Activated CD8-positive, alpha-beta memory T cell treated with anti-CD3 and anti-CD28 coated beads, Interleukin-2, amount 10 ng/mL, durations not matched to agents 7 days and 5 days (primary cell): ENCODE measurements at places on chromosomes 5 and 9. TPM values are rescaled to one million over a fixed set of nuclear protein-coding genes. Genes with fewer than 3 reads are reported as not detected.
A peak's percentile ranks its signal among the peaks of the same experiment; 100 is the strongest.

- DNase-seq: no peak
Observed at GRCh38 chr9:573691-574410, 267.6 kb upstream of the DMRT1 start.

Gene PRRT1B
- not detected for total RNA-seq

GRCh38 chr5:136036293-136036911 is 7.6 kb downstream of the TGFBI start:
- no peak for DNase-seq

DNA sequence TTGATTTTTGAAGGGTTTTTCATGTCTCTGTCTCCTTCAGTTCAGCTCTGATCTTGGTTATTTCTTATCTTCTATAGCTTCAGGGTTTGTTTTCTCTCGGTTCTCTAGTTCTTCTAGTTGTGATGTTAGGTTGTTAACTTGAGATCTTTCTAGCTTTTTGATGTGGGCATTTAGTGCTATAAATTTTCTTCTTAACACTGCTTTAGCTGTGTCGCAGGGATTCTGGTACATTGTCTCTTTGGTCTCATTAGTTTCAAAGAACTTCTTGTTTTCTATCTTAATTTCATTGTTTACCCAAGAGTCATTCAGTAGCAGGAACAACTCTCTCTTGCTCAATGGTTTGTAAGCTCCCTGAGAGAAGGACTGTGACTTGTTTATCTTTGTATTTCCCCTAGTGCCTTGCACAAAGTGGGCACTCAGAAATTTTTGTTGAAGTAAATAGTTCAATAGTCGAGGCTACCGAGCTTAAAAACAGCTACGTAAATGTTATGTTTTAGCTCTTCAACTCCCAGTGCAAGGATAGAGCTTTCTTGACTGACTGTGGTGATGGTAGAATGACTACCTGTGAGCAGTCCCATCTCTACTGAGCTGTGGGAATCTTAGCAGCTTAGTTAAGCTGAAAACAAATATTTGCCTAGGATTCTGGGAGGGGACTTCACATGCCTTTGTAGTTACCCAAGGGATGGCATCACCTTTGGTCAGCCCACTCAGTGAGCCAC is 225.8 kb upstream of the ELL2 start:
- DNase-seq: no peak

Gene ECSCR
- total RNA-seq: 0.28 TPM

DNA sequence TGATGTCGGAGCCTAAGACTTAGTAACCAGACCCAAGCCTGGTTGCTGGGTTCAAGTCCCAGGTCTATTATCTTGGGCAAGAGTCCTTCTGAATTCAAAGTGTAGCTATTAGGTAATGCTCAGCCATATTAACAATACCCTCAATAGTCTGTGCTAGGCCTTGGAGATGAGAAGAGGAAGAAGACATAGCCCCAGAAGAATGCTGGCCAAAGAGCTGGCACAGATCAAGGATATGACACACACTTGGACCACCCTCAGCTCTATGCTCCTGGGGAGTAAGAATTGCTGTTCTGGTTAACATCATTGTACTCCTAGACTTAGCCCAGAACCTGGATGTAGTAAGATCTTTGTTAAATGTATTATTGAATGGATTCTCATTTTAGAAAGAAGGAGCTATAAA is 426.7 kb downstream of the CDK5RAP2 start:
- DNase-seq: no peak

Gene JAK2
- 27.0 TPM for total RNA-seq

Gene IFNA2
- not detected for total RNA-seq

- DNase-seq: no peak
Observed at GRCh38 chr5:98786191-98786853, 12.9 kb downstream of the RGMB start.

Gene C9orf153
- not detected for total RNA-seq

DNA sequence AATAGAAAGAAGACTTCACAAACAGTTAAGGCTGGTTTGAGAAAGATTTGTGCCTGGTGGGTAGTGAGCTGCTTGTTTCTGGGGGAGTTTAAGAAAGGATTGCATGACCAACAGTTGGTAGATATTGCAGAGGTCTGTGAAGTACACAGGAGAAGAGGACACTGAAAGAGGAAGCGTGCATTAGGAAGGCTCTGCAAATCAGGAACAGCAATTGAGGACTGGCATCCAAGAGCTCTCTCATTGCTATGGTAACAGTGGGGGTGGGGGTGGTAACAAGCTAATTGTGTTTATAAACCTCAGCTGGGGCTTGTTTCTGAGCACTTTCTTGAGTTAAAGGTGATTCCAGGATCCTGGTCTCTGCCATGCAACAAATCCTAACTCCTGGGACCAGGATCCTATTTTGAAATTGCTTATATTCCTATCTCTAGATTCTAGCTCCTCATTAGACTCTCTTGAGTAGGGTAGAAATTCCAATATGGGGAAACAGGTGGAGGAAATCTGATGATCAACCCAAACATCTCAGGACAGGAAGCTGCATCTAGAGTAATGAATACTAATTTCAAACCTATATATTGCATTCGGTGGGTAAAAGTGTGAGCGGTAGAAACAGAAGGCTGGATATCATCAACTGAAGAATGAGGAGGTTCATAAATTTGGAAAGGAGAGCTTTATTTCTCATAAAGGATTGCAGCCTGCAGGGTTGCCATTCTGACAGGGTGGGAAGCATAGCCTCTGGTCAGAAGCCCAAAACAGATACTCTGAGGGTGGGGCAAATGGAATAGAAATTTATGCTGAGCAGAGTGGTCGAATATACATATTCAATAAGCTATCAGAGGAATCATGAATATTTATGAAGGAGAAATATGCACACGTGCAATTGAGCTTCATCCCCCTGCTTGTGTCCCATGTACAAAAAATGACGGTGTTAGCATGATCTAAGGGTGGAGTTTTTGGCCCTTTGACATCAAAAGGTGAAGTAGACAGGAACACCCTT is 79.4 kb downstream of the PTTG1 start:
- no peak for DNase-seq

Gene CDC20B
- 0.53 TPM for total RNA-seq

DNA sequence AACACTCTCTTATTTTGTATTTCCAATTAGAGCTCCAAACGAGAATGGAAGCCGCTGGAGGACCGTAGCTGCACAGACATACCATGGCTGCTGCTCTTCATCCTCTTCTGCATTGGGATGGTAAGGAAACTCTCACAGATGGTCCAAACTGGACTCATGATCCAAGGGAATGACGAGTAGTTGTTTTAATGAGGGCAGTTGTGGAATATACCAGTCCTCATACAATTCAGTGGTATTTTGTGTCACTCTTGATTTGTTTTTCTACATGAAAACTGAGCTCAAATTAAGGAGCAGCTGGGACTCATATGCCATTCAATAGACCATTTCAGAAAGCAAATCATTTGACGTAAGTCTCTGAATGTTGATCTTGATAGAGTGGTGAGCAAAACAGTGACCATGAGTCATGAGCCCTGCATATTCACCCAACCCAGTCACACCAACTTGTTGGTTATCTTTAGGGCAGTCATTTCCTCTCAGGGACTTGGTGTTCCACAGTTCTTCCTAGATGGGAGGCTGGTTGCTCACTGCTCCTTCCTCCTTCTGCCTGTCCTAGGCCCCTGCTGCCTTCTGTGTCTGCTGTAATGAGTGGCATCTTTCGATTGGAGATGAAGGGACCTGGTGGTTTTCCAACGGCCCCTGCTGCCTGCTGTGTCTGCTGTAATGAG is 54.9 kb downstream of the SLC44A1 start:
- DNase-seq: no peak

Gene ENTREP1
- total RNA-seq: not detected

Gene BTNL9
- not detected for total RNA-seq

- no peak for DNase-seq
Observed at GRCh38 chr9:77750981-77751340, 102.8 kb upstream of the GNA14 start.

- no peak for DNase-seq
Observed at GRCh38 chr9:75950998-75951397, 60.5 kb downstream of the PCSK5 start.

DNA sequence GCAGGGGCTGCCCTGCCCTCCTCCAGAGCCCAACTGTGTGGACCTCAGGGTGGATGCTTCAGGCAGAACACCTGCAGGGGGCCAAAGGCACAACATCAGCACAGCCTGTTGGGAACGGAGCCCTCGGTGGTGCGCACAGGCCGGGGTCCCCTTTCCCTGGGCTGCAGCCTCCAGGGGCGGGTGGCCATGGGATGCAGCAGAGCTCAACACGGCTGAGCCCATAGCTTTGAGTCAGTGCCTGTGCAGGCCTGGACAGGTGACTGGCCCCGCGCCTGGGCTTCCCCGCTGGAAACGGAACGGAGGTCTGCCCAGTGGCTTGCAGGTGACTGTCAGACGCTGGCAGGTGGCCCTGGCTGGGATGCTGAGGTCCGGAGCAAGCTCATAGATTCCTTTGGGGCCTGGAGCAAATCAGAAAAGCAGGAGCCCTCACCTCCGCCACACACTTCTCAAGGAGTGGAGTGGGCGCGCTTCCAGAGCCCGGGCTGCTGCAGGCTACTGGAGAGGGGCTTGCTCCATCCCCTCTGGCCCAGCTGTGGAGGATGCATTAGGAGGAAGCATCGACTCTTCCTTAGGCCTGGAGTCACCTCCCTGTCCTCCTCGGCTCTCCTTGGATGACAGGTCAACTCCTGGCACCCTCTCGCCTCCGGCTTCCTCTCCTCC is 69.8 kb upstream of the RNU6ATAC start:
- no peak for DNase-seq

DNA sequence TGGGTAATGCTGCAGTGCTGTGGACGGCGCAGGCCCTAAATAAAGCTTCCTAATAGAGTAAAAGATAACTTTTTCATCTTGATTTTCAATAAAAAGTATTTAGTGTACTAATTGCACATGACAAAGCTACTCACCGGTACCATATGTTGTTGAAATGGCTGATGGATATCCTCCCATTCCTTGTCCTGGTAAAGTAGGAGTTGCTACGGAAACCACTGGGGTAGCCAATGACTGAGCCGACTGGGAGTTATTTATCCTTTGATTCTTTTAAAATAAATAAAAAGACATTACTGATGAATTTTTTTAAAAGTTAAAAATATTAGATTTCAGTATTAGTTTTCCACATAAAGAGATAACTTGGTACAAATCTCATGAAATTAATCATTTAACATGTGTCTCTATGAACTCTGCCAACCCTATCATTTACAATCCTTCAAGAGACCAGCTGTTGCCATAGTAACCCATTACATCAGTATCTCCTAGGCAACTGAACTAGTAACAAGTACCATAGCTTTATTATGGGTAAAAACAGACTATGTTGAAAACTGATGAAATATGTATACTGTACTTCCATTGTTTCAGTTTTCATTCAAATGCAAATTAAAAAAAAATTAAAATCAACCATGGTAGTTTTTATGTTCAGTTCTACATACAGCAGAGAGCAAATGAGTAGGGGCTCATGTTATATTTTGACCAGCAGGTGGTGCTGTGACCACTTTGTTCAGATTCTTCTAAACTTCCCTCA is 153.7 kb downstream of the MEF2C start:
- DNase-seq: peak; percentile 68

GRCh38 chr5:89628876-89629635 is 746.1 kb upstream of the MEF2C start:
- DNase-seq: no peak
